ENCODE measurements at places on chromosomes 2 and 18.

DNA sequence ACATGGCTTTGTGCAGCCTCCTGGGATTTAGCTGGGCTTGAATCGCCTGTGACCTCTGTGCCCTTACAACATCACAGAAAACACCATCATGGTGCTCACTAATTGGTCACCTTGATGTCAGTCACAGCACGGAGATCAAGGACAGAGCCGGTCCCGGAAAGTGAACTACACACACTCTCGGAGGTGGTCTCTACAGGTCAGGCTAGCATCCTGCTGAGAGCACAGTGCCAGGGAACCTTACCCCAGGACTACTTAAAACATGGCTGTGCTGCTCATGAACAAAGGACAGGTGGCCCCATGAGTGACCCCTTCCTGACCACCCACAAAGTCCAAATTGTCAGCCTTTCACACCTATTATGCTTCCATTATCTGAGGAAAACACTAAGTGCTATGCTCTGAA is 1782.1 kb upstream of the CELF4 start:
- no peaks in the 10 kb centered on the region for H3K36me3 ChIP-seq
- no peak overlapping the region for H3K4me3 ChIP-seq
- no peak overlapping the region for H3K27ac ChIP-seq
- H3K27me3 ChIP-seq: no peaks in the 10 kb centered on the region

DNA sequence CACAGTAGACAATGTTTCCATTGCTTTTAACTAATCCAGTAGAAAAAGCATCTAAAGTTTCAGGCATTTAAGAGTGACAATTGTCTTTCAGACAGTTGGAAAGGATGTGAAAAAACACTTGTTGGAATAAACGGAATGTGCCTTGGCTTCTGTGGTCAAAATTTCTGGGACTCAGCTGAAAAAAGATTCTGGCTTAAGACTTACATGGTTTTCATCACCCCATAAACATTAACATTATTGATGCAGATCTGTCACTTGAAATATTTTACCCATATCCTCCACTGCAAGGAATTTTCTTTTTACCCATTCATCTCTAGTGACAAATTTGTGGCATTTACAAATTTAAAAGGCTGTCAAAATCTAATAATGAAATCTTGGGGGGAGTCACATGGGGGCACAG is 166.0 kb downstream of the SRBD1 start:
- no peaks in the 10 kb centered on the region for H3K4me1 ChIP-seq
- no peaks in the 10 kb centered on the region for H3K27me3 ChIP-seq
- DNase-seq: no peak

DNA sequence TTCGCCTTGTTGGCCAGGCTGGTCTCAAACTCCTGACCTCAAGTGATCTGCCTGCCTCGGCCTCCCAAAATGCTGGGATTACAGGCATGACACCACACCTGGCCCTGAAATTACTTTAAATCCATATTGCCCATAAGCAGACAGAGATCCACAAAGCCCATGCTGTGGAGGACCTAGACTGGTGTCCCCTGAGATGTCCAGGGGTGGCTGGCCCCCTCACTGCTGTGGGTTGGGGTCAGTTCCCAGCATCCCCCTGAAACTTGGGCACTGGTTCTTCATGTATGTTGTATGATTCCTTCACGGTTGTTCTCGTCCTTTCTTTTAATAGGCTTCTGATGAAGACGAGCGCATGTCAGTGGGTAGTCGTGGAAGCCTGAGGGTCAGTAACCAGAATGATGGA is 78.1 kb upstream of the RBM44 start:
- H3K27me3 ChIP-seq: no peaks in the 10 kb centered on the region
- no peak overlapping the region for H3K27ac ChIP-seq
- no peak for DNase-seq
- peaks cover 10% of the 10 kb centered on the region for H3K4me1 ChIP-seq

- H3K27ac ChIP-seq: no peak overlapping the region
- no peaks in the 10 kb centered on the region for H3K27me3 ChIP-seq
- H3K36me3 ChIP-seq: peaks cover 3% of the 10 kb centered on the region
Observed at GRCh38 chr2:239952665-239953417, 72.3 kb downstream of the NDUFA10 start.

GRCh38 chr2:27891673-27892105 is 1.2 kb downstream of the BABAM2 start:
- H3K36me3 ChIP-seq: peaks cover 12% of the 10 kb centered on the region
- DNase-seq: no peak
- H3K27ac ChIP-seq: peak overlapping the region; percentile 98
- H3K27me3 ChIP-seq: no peaks in the 10 kb centered on the region
- peaks cover 19% of the 10 kb centered on the region for H3K4me1 ChIP-seq

DNA sequence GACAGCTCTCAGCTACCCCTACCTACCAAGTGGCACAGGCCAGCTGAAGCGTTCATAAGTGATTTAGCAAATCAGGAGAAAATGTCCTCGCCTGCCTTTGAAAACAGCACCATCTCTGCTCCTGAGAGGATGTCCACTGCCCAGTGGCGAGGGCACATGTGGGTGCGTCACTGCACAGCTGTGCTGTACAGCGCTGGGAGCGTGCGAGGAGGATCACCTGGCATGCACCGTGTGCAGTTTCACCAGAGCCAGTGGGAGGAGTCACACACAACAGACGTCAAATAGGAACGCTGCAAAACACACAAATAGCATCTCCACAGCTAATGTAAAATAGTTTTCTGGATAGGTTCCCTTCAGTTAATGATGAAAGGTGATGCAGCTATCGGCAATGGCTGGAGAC is 154.1 kb downstream of the HDAC4 start:
- H3K36me3 ChIP-seq: no peaks in the 10 kb centered on the region
- no peak overlapping the region for H3K4me3 ChIP-seq
- H3K27ac ChIP-seq: no peak overlapping the region

GRCh38 chr2:134647607-134648256 is 71.1 kb downstream of the TMEM163 start:
- H3K36me3 ChIP-seq: no peaks in the 10 kb centered on the region
- H3K4me1 ChIP-seq: no peaks in the 10 kb centered on the region
- no peak for DNase-seq
- no peak overlapping the region for H3K4me3 ChIP-seq
- no peak overlapping the region for H3K27ac ChIP-seq
- no peaks in the 10 kb centered on the region for H3K27me3 ChIP-seq

DNA sequence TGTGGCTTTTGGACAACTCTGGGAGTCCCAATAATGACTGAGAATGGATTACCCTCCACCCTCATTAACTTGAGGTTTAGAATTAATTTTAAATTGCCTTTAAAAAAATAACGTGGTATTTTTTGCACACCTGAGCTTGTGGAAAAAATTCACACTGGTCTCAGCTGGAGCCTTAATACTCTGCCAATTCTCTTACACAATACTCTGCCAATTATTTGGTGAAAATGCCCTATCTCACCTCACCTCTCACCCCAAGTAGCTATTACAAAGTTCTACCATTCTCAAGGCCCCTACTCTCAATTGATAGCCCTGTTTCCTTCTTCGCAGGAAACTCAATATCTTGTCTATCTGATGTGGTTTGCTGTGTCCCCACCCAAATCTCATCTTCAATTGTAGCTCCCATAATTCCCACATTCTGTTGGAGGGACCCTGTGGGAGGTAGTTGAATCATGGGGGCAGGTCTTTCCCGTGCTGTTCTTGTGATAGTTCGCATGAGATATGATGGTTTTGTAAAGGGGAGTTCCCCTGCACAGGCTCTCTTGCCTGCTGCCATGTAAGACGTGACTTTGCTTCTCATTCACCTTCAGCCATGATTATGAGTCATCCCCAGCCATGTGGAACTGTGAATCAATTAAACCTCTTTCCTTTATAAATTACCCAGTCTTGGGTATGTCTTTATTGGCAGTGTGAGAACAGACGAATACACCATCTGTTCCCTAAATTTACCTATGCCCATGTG is 27.4 kb upstream of the C2orf69 start:
- H3K27ac ChIP-seq: no peak overlapping the region
- H3K27me3 ChIP-seq: no peaks in the 10 kb centered on the region
- no peaks in the 10 kb centered on the region for H3K4me1 ChIP-seq
- no peak overlapping the region for H3K4me3 ChIP-seq

GRCh38 chr2:144628566-144628965 is 108.6 kb upstream of the ZEB2 start:
- H3K27ac ChIP-seq: no peak overlapping the region
- DNase-seq: no peak
- no peaks in the 10 kb centered on the region for H3K36me3 ChIP-seq
- no peaks in the 10 kb centered on the region for H3K4me1 ChIP-seq

DNA sequence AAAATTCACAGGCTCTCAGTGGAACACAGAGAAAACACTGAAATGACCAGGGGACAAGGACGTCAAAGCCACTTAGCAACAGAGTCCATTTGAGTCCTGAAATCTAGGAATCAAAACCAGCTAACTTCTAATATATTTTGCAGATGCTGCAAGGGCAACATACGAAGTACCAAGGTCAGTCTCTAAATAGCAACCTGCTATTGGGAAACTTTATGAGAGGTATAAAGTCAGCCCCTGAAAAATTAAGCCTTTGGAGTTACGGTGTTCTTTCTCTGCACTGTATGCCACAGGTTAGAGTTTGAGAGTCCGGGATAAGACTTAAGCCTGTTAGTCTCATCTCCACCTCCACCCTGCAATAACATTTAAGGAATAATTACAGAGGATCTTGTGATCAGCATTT is 13.3 kb downstream of the NPC1 start:
- H3K27ac ChIP-seq: peak overlapping the region; percentile 58
- H3K27me3 ChIP-seq: no peaks in the 10 kb centered on the region
- peaks cover 17% of the 10 kb centered on the region for H3K36me3 ChIP-seq
- peaks cover 25% of the 10 kb centered on the region for H3K4me1 ChIP-seq
- no peak for DNase-seq

GRCh38 chr2:192236136-192236535 is 41.4 kb upstream of the TMEFF2 start:
- no peaks in the 10 kb centered on the region for H3K36me3 ChIP-seq
- no peaks in the 10 kb centered on the region for H3K4me1 ChIP-seq
- no peak overlapping the region for H3K4me3 ChIP-seq

DNA sequence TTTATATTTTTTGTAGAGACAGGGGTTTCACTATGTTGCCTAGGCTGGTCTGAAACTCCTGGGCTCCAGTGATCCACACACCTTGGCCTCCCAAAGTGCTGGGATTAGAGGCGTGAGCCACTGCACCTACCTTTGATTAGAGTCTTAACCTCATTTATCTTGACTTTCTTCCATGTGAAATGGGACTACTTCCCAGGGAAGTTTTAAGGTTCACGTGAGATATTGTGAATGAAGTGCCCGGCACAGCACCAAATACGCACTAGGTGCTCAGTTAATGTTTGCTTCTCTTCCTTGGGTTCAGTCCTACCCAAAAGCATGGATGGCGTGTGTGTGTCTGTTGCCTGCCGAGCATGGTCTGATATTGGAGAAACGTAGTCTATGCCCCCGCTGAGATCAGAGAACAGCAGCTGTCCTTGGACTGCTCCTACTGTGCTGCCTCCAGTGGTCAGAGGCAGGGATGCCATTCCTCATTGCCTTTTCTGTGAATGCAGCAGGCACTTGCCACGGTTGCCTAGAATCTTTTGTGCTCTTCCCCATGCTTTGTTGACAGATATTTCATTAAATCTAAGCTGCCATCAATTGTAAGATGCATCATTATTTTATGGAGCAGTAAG is 12.3 kb upstream of the TFCP2L1 start:
- no peak for DNase-seq
- H3K4me3 ChIP-seq: no peak overlapping the region
- no peaks in the 10 kb centered on the region for H3K4me1 ChIP-seq
- no peak overlapping the region for H3K27ac ChIP-seq
- no peaks in the 10 kb centered on the region for H3K36me3 ChIP-seq
- no peaks in the 10 kb centered on the region for H3K27me3 ChIP-seq

GRCh38 chr2:63856303-63856603 is 14.6 kb downstream of the UGP2 start:
- H3K4me3 ChIP-seq: peak overlapping the region; percentile 10
- peaks cover 17% of the 10 kb centered on the region for H3K36me3 ChIP-seq
- H3K27ac ChIP-seq: peak overlapping the region; percentile 75
- DNase-seq: peak; percentile 39

DNA sequence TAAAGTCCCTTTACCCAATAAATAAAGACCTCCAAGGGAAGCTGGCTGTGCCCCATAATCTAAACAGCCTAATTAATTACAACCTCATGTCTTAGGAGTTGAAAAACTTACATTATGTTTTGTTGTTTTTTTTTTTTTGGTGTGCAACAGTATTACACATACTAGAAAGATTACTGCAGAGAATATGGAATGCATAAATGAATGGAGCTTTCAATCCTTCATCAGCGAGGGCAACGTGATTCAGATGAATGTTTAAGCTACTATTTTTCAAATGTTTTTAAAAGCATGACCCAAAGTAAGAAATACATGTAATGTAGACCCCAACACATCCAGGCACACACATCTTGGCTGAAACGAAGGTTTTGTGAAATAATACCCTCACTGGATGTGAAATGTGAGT is 167.1 kb upstream of the FN1 start:
- no peaks in the 10 kb centered on the region for H3K36me3 ChIP-seq
- no peaks in the 10 kb centered on the region for H3K27me3 ChIP-seq
- no peak overlapping the region for H3K27ac ChIP-seq
- DNase-seq: no peak
- H3K4me1 ChIP-seq: no peaks in the 10 kb centered on the region

- no peaks in the 10 kb centered on the region for H3K36me3 ChIP-seq
- no peaks in the 10 kb centered on the region for H3K4me1 ChIP-seq
- no peak overlapping the region for H3K4me3 ChIP-seq
- H3K27ac ChIP-seq: no peak overlapping the region
- no peak for DNase-seq
Observed at GRCh38 chr18:10194592-10194991, 259.8 kb upstream of the APCDD1 start.

GRCh38 chr2:59168766-59169165 is 927.6 kb upstream of the FANCL start:
- DNase-seq: no peak
- H3K4me3 ChIP-seq: no peak overlapping the region
- no peaks in the 10 kb centered on the region for H3K4me1 ChIP-seq

- H3K4me1 ChIP-seq: no peaks in the 10 kb centered on the region
- no peak overlapping the region for H3K27ac ChIP-seq
- H3K4me3 ChIP-seq: no peak overlapping the region
- DNase-seq: no peak
Observed at GRCh38 chr2:150811259-150811855, 323.9 kb upstream of the RND3 start.

DNA sequence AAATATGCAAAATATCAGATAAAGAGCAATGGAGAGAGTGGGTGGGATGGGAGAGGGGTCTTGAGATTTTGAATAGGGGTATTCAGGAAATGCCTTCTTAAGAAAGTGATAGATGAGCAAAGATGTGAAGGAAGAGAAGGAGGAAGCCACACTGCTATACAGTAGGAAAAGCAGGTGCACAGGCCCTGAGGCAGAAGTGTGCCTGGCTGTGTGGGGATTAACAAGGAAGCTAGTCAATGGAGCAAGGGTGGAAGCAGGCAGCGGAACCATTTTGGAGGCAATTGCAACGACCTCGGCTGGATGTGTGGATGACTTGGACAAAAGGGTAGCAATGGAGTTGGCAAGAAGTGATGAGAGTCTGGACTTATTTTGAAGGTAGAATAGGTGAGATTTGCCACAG is 11.0 kb upstream of the CNGA3 start:
- H3K27ac ChIP-seq: no peak overlapping the region
- no peak for DNase-seq
- H3K4me1 ChIP-seq: no peaks in the 10 kb centered on the region

- no peaks in the 10 kb centered on the region for H3K4me1 ChIP-seq
- no peak for DNase-seq
- no peaks in the 10 kb centered on the region for H3K27me3 ChIP-seq
- peaks cover 3% of the 10 kb centered on the region for H3K36me3 ChIP-seq
Observed at GRCh38 chr2:86744152-86744551, 24.1 kb downstream of the RMND5A start.
